ENCODE measurements at places on chromosomes 1 and 21.

DNA sequence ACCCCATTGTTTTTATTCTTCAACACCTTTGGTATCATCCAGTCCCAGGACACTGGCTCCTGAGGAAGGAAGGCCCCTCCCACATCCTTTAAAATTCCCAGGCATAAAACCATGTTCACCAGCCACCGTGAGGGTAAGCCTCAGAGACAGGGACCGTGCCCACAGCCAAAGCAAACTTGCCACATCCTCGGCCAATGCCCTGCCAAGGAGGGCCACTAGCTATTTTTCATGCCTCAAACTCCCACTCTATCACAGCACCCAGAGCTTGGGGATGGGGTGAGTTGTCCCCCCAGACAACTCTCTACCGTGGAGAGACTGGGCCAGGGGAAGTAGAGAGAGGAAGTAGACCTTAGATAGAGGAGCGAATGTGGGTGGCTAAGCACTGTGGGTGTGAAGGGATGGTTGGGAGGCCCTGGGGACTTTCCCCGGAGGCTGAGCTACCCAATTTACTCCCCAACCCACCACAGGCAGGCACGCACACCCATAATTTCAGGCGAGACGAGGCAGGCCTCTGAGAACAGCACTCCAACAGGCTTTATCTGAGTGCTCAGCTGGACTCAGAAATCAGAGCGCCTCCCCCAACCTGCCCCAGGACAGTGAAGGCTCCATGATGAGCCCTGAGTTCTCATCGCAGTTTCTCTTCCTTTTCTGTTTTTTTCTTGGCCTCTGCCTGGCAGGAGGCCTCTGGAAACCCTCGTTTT, 15.9 kb upstream of the BTG2 start:
- DNase-seq: peak; percentile 89

- no peak for DNase-seq
Observed at GRCh38 chr1:37272626-37273025, 201.8 kb upstream of the ZC3H12A start.

DNA sequence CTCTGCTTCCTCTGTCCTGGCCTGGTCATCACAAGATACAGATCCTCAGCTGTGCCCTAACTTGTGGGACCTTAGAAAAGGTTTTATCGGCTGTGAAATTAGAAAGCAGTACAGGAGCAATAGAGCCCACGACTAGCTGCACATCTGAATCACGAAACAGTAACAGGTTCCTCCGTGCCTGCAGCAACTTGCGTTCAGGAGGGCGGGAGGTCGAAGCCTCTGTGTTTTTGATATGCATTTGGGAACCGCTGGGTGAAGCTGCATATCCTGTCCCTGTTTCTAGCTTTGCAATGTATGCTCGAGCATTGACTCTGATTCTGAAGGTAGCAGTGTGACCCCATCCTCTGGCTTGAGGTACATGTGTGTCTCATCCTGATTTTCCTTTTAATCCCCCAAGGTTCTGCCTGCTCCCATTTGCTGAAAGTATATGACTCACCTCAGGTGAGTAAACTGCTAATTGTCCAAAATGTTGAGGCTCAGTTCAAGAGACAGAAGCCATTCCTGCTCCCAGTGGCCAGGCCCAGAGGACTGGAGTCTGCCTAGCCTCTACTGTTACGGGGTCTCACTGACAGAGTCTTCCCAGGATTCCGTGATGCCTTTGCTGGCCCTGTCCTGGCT, 44.3 kb downstream of the SCCPDH start:
- no peak for DNase-seq

DNA sequence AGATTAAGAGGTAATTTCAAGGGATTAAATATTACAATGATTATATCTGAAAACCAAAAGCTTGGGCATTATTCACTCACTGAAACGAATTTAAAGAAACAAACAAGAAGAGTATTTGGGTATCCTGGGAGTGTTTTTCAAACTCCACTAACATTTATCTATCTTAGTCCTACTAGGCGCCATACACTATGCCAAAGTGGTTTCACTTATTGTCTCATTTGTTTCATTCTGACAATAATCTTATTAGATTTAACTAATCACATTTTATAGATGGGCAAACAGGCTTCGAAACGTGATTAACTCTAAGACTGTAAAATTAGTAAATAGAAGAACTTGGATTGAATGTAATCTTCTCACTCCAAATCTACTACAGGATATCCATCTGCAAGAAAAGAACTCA, 25.4 kb downstream of the ASH1L start:
- no peak for DNase-seq

- no peak for DNase-seq
Observed at GRCh38 chr1:186188004-186188539, 187.0 kb downstream of the TPR start.

DNA sequence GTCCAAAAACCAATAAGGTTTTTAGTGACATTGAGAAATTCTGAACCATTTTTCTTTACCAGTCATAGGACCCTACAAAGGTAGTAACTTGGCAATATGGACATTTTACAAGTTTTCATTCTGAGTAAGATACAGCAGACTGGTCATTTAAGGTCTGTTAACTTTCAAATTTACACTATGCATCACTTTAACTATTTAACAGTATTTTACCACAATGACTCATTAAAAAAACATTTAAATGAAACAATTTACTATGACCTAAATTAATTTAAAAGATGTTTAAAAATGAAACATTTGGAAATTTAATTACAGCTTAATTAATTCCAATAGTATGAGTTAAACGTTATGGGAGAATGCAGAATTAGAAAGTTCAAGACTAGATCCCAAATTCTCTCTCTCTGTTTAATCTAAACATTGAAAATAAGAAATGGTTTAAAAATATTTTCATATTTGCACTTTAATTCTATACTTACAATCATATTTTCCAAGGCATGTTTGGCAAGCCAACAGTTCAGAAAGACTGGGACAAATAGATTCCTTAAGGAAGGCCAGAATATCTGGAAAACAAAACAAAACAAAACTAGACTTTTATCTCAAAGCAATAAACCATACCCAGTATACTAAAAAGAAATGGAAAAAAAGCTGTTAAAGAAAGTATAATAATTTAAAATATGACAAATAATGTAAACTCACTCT, 140.9 kb downstream of the KCNT2 start:
- DNase-seq: no peak

DNA sequence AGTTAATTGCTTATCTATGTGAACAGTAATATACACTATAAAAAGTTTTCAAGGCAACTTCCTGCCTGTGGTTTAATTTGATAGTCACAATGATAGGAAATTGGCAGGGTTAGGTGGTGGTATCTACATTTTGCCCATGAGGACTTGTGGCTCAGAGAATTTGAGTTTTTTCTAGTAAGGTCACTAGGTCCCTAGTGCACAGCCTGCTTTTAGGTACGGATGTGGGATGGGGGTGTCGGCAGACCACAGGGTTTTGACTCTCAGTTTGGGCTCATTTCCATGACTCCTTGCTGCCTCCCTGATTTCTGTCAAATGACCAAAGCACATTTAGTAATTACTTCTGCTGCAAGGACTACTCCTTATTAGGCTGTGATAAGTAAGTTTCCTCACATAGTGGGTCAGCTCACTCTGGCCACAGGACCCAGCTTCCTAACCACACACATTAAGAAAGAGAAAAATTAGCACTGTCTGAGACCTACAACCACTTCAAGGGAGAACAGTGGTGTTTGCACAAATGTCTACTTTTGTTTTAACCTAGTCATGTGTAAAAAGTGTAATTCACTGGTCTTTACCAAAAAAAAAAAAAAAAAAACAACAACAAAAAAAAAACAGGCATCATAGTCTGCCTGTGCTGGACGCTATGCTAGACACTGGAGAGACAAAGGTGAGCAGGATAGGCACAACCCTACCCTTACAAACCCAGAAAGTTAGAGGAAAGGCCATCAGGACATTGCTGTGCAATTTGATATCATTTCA, 43.7 kb downstream of the MRPL39 start:
- DNase-seq: no peak

DNA sequence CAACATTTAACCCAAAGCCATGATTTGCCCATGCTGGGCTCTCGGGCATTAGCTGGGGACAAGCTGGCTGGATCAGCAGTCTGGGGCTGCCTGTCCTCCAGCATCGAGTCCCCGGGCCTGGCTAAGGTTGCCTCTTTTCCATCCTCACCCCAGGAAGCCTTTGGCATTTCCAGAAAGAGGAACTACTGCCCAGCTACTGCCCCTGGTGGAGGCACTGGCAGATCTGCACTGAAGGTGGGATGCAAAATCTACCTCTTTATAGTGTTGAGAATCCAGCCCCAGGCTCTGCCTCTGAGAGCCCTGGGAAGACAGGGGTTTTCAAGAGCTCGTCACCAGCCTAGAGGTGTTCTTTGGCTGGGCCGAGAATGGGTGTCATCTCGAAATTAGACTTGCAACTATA, 635.9 kb downstream of the MATN1 start:
- no peak for DNase-seq
